Activated T-cell treated with anti-CD3 and anti-CD28 coated beads, Interleukin-2, amount 50 U/mL, for 72 hours (primary cell): ENCODE measurements at places on chromosomes 6 and 20.

- DNase-seq: peak; percentile 43
These were observed 5.8 kb downstream of the C6orf132 start for GRCh38 chr6:42136508-42137193.

GRCh38 chr6:85278466-85279035 is 171.3 kb upstream of the NT5E start:
- DNase-seq: no peak

- DNase-seq: no peak
These were observed 4.7 kb upstream of the SLC22A2 start for GRCh38 chr6:160263196-160263939.

GRCh38 chr20:18090044-18090443 is 32.3 kb upstream of the OVOL2 start:
- DNase-seq: no peak

- no peak for DNase-seq
These were observed 217.5 kb downstream of the TMEM200A start for GRCh38 chr6:130583268-130583667.

GRCh38 chr6:93407186-93407585 is 12.2 kb downstream of the EPHA7 start:
- DNase-seq: no peak

GRCh38 chr6:98998103-98998502 is 50.4 kb upstream of the FBXL4 start:
- DNase-seq: no peak

- no peak for DNase-seq
These were observed 16.9 kb upstream of the PBOV1 start for GRCh38 chr6:138235205-138235604.

DNA sequence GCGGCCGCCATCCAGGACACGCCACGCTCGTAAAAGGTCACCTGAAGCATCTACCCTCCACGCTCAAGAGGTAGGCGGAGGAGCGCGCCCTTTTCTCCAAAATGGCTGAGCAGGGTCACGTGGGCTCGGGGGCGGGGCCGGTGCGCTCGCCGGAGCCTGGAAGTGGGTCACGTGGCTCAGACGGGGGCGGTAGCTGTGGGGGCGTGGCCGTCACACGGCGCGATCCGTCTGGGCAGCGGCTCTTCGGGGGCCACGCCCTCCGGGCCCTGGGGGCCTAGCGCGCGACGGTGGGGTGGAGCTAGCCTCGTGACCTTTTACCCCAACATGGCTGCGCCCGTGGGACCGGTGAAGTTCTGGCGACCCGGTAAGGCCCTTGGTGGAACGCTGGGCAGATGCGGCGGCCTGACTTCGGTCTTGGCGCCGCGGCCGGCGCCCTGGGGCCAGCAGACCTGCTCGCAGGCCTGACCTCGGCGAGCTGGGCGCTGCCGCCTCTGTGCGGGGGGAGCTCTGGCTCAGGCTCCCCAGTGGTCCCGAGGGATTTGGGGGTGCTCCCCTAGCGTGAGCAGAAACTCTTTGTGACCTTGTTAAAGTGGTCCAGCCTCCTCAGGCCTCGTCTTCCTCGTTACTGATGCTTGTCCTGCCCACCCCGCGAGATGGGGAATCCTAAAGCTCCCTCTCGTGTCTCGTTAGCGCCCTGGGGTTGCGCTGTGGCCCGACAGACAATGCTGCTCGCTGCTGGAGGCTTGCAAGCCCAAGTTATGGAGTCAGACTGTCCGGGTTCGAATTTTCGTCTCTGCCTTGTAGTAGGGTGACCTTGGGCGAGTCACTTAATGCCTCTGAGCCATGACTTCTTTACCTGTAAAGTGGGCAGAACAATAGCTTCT is at the start of gene DHX35:
DHX35 (plus strand) TSS at position 301 of the 884 bp plus-strand sequence; CDS start at position 325, 24 bp downstream.
- peak; percentile 99 for DNase-seq
